CD4-positive, alpha-beta T cell treated with Interleukin-15 for 4 hours (primary cell): ENCODE measurements at places on chromosomes 5 and 9.

GRCh38 chr9:129839324-129840023, 4.2 kb downstream of the USP20 start:
- no peak for DNase-seq

DNA sequence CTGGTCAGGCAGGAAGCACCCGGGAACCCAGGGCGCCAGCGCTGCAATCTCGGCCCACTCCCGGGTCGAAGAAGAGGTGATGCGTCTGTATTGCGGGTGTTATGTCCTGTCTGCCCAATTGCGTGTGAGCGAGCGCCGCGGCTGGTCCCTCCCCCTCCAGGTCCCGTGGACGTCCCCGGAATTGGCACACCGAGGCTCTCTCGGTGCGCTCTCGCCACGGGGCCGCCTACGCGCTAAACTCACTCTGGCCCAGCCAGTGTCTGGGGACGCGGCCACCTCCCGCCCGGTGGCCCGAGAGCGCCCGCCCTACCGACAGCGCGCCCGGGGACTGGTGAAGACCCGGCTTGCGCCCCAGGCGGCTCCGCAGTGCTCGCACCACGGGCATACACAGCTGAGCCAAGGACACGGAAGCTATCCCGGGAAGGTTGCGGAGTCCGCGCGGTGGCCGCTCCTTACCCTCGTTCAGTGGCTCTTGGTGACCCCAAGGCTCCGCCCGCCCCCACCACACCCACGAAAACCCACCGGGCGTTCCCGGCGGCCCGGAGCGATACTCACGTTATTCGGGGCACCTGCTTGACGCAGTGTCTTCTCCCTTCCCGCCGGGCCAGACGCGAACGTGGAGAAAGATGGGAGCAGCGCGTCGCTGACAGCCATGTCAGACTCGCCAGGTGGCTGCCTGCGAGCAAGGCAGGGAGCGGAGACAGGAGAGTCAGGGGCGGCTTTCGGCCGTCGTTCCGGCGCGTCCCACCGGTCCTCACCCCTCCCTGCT, 1.0 kb downstream of the KLF4 start:
- no peak for DNase-seq

GRCh38 chr5:121152411-121152810, 688.3 kb downstream of the PRR16 start:
- DNase-seq, result no peak

DNA sequence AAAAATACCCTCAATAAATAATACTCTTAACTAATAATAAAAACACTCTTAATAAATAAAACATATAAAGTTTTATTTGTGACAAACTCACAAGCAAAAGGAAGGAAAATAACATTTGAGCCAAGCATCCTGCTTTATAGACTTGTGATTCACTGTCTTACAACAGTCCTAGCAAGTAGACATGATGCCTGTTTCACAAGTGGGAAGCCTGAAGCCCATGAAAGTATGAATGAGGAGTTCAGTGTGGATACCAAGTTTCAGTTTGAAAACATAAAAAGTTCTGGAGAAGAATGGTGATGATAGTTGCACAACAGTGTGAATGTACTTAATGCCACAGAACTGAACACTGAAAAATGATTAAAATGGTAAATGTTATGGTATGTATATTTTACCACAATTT, 10.9 kb downstream of the HABP4 start:
- no peak for DNase-seq

- DNase-seq, result no peak
Measured at GRCh38 chr9:107612136-107612535, 122.6 kb upstream of the KLF4 start.

GRCh38 chr5:147674411-147674810, 108.1 kb downstream of the JAKMIP2 start:
- DNase-seq, result no peak

GRCh38 chr9:93258818-93259489, 75.0 kb downstream of the WNK2 start:
- no peak for DNase-seq

DNA sequence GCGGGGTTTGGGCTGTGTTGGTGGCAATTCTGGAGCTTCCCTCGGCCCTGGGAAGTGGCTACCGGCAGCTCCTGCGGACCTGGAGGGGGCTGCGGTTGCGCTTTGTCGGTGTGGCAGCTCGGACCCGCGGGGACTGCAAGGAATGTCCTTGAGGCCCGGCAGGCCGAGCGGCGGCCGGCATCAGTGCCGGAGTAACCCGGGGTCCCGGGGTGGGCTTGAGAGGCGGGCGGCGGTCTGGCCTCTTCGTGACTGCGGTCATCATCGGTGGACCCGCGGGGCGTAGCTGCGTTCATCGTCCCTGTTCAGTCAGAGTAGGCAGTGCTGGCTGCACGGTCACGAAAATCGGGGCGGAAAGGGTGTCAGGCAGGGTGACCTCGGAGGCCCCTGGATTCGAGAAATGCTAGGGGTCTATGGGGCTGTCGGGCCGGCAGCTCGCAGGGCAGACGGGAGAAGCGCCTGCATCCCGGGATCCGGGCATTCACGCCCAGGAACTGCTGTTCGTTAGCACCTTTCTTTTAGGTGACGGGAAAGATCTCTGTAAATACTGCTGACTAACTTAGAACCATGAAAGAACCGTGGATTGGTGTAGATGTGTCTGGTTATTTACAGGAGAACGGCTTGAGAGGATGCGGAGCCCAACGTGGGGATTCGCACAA, 474 bp downstream of the HMGCR start:
- DNase-seq, result peak; percentile 2

DNA sequence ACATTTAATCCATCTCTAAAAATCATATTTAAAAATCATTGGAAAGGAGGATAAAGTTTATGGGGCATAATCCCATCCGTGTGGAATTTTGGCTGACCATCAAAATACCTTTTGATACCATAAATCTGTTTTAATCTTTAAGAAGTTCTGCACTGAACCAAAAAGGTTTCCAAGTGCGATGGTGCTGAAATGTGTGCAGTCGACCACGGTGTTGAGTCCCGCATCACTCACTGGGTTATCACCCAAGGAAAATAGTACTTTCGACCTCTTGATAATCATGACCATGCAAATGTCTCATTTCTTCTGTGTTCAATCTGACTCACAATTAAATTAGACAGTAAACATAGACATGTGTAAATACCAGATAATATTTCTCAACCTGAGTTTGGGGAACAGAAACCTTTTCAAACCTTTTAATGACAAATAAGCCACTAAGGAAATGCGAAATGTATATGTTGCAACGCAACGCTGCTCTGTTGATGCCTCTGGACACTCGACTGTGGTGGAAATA, 62.0 kb upstream of the CDH6 start:
- DNase-seq, result no peak

- no peak for DNase-seq
Measured at GRCh38 chr9:80932181-80932580, 757.2 kb downstream of the TLE1 start.

GRCh38 chr9:126613651-126614050, at the start of gene LMX1B:
Gene LMX1B (plus strand): TSS chr9:126613928. CDS start chr9:126614450, 522 bp downstream.
- DNase-seq, result no peak

DNA sequence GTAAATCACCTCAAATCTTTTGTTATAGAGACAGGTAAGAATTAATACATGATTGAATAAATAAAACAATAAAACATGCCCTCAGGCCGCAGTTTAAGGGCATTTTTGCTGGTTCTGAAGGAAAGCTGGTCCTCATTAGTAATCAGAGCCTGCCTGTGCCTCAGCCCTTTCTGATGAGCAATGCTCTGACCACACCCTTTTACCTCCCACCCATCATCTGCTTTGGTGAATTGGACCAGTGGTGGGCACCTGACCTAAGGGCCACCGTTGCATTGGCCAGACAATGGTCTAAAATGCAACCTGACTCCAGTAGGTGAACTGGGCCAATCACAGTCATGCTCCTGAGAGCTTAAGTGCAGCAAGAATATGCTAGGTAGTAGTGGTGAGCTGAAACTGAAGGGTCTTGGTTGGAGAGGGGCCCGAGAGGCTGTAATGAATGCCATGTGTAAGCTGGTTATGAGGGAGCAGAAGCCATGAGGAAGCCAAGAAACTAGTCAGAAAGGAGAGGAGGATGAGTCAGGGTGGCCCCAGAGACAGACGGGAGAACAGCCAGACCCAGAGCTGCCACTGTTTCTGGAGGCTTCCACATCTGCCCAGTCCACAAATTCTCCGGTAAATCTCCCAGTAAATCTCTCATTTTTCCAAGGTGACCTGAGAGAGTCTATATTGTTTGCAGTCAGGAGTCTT, 45.5 kb upstream of the ZSWIM6 start:
- DNase-seq, result no peak

GRCh38 chr5:92659246-92659645, 921.8 kb downstream of the NR2F1-AS1 start:
- no peak for DNase-seq

GRCh38 chr5:107597247-107597646, 73.5 kb downstream of the EFNA5 start:
- no peak for DNase-seq

GRCh38 chr9:112104401-112104800, 70.7 kb downstream of the SUSD1 start:
- DNase-seq, result no peak
